Lung (tissue), 17 donors: ENCODE measurements at places on chromosomes 2 and 18. TPM values are rescaled to one million over a fixed set of nuclear protein-coding genes. Genes with fewer than 3 reads are reported as not detected.

Gene CCDC74A
- 8.1 TPM for polyA plus RNA-seq

- DNase-seq = no peak
Measured at GRCh38 chr2:208586516-208586915, 179.9 kb downstream of the PTH2R start.

DNA sequence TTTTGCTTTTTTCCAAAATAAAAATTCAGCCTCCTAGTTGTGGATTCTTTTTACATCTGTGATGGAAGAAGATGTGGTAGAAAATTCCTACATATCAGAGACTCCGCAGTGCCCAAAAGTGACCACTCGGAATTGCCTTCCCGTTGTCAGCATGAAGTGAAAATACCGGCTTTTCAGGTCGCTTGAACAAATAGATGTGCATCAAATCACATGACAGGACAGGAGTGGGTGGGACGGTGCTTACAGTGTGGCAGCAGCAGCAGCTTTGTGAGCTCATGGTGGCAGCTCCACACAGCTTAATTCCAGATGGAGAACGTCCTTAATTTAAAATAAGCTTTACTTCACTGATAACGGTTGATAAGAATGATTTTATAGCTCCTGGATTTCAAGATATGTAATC lies 20.3 kb downstream of the SALL3 start:
- DNase-seq = no peak

DNA sequence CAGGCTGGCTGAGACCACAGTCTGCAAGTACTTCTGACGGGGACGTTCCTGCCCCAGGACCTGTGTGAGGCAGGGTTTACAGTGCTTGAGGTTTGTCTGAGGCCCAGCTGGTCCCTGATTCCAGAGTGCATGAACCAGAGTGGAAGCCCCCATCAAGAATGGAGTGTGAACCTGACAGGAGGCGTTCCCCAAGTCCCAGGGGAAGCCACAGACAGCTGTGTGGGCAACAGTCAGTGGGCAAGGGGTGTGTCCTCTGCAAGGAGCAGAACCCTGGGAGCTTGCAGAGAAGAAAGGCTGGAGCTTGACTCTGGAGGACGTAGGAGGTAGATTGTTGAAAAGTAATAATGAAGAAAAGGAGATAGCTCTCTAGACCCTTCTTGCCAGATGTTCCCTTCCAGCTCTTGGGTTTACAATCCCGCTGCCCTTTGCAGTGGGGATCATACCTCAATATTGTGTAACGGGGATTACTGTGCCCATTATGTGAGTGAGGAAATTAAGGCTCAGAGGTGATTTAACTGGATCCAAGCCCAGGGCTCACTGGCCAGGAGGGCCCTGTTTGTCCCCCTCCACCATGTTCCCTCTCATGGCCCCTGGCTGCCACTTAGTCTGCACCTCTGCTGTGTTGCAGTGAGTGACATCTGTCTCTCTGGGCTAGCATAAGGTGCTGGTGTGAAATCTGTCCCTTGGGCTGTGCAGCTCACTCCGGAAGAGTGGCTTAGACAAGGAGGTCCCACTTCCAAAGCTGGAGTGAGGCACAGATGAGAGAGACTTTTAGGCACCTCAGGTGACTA lies 6.2 kb downstream of the DBI start:
- DNase-seq = no peak

DNA sequence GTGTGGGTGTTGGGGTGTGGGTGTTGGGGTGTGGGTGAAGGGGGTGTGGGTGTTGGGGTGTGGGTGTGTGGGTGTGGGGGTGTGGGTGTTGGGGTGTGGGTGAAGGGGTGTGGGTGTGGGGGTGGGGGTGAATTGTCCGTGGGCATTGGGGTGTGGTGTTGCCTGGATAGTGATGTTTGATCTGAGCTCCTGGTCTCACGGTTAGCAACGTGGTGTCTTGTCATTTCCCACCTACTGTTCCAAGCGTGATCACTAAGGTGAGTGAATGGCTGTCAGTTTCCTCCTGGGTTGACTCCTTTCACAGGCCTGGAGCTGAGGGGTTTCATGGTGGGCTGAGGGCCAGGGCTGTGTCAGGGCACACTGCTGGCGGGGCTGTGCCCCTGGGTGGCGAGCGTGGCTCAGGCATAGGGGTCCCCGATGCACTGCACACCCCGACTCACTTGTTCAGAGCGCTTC lies 27.2 kb downstream of the RTP5 start:
- no peak for DNase-seq
